ENCODE measurements at places on chromosomes 3 and 15.

DNA sequence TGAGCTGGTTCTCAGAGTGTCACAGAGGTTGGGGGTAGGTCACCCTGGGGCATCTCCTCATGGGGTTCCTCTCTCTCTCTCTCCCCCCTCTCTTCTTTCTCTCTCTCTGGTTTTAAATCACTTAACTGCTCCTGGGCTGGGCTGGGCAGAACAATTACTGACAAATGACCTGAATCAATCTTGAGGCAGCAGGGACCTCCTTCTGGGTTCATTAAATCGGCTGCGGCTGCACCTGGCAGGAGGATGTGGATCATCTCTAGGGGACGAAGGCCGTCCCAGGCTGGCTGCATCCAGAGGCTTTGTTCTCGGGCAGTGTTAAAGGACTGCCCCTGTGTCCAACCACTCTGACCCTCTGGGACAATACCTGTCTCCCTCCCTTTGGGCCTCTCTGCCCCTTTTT lies 143.1 kb downstream of the TLE3 start:
- DNase-seq: no peak

DNA sequence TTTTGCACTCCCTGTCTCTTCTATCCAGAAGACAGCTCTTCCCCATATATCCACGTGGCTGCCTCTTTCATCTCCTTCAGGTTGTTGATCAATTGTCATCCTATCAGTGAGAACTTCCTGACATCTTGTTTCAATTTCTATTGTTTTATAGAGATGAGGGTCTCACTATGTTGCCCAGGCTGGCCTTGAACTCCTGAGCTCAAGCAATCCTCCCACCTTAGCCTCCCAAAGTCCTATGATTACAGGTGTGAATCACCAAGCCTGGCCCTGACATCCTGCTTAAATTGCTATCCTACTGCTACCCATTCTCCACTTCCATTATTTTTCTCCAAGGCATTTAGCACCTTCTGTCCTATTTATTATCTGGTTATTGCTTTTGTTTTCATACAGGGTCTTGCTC lies 44.9 kb upstream of the IREB2 start:
- no peak for DNase-seq

GRCh38 chr3:15081960-15082664 lies 16.8 kb downstream of the RBSN start:
- no peak for DNase-seq

- DNase-seq: no peak
Observed at GRCh38 chr3:119690043-119690656, 12.7 kb upstream of the CFAP91 start.

- DNase-seq: no peak
Observed at GRCh38 chr15:82810061-82810889, 847 bp downstream of the WHAMM start.
